ENCODE measurements at places on chromosomes 7 and 10. TPM values are rescaled to one million over a fixed set of nuclear protein-coding genes. Genes with fewer than 3 reads are reported as not detected.
A peak's percentile ranks its signal among the peaks of the same experiment; 100 is the strongest.

Gene SYT15
- total RNA-seq = 5.4 TPM

Gene TMEM236
- not detected for total RNA-seq

Gene SPDYE2B
- total RNA-seq = not detected

Gene CD36
- total RNA-seq = 102 TPM

Gene DKK1
- 14.0 TPM for total RNA-seq

Gene PRLHR
- total RNA-seq = 23.1 TPM

Gene APBB1IP
- total RNA-seq = 7.4 TPM

Gene CDHR3
- 8.8 TPM for total RNA-seq

Gene TEX47
- not detected for total RNA-seq

Gene ANKRD2
- not detected for total RNA-seq

DNA sequence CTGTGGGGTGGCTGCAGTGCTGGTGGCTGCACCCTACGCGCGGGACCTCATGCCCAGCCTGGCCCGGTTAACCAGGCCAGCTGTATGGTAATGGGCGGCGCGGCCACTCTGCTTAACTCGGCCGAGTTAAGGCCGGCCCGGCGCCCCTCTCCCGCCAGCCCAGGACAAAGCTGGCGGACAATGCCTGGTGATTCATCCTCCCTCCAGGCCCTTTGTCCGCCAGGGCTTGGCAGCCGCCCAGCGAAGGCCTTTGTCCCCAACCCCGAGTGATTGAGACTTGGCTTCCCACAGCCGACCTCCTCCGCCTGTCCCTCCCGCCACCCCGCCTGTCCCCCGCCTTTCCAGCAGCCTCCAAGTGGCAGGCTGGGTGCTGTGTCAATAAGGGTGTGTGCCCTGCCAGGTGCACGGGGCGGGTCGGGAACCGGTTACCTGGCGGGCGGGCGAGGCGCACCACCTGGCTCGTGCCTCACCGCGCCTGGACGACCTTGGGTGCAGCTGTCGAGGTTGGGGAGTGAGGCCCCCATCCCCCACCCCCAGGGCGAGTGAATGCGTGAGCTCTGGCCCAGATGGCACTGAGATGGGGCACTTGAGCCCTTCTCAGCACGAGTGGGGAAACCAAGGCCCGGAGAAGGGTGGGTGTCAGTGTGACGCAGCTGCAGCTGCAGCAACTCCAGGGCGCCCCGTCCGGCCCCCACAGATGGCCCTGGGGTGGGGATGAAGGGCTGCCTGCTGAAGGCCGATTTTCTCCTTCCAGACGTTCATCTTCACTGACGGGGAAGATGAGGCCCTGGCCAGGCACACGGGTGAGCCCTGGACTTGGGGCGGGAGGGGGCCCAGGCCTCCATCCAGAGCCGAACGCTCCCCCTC lies 4.6 kb downstream of the LFNG start:
- H3K27me3 ChIP-seq = no peaks in the 10 kb centered on the region
- H3K27ac ChIP-seq = peak overlapping the region; percentile 73

- no peaks in the 10 kb centered on the region for H3K27me3 ChIP-seq
- DNase-seq = no peak
- no peaks in the 10 kb centered on the region for H3K4me1 ChIP-seq
- H3K36me3 ChIP-seq = no peaks in the 10 kb centered on the region
Measured at GRCh38 chr7:94556028-94556427, 46.4 kb downstream of the CASD1 start.

GRCh38 chr10:87865241-87865881 lies 1.9 kb downstream of the PTEN start:
- DNase-seq = no peak
- no peaks in the 10 kb centered on the region for H3K36me3 ChIP-seq
- peaks cover 41% of the 10 kb centered on the region for H3K4me1 ChIP-seq
- no peaks in the 10 kb centered on the region for H3K27me3 ChIP-seq

- no peaks in the 10 kb centered on the region for H3K36me3 ChIP-seq
- no peak overlapping the region for H3K27ac ChIP-seq
- no peaks in the 10 kb centered on the region for H3K4me1 ChIP-seq
- no peak for DNase-seq
- no peak overlapping the region for H3K4me3 ChIP-seq
Measured at GRCh38 chr10:5117026-5117425, 22.8 kb downstream of the AKR1C3 start.

DNA sequence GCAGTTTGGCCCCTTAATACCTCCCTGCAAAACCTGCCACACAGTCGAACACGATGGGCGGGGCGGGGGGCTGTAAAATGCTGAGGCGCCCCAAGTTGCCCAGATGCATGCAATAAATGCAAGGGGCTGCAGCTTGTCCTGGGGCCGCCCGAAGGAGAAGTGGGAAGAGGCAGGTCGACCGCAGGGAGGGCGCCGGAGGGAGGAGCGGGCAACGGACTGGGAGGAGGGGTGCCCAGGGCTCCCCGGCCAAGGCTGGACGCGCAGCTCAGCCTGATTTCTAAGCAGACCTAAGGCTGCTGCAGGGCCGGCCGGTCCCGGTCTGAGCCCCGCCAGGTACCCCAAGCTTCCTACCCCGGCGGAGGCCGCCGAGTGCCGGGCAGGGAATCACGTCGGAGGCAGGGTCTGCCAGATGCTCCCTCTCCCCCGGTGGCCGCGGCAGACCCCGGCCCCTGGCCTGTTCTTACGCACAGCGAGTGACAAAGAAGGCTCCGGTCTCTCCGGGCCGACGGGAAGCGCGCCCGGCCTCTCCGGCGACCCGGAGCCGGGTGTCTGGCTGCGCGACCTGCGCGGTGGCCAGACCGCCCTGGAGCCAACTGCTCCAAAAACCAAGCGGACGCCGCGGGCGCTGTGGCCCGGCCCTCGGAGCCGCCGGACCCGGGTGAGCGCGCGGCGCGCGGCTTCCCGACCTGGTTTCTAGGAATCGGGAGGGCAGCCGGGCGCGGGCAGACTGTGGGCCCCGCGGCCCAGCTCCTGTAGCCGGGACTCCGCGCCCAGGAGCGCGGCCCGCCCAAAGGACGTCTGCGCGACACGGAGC lies 744 bp upstream of the EBF3 start:
- H3K4me1 ChIP-seq = peaks cover 35% of the 10 kb centered on the region
- peak overlapping the region; percentile 37 for H3K27ac ChIP-seq
- peaks cover 27% of the 10 kb centered on the region for H3K27me3 ChIP-seq
- peak overlapping the region; percentile 34 for H3K4me3 ChIP-seq
- no peaks in the 10 kb centered on the region for H3K36me3 ChIP-seq

GRCh38 chr10:132892004-132892403 lies 50.4 kb downstream of the CFAP46 start:
- no peak overlapping the region for H3K4me3 ChIP-seq
- H3K36me3 ChIP-seq = no peaks in the 10 kb centered on the region
- H3K4me1 ChIP-seq = peaks cover 6% of the 10 kb centered on the region
- DNase-seq = no peak
- no peak overlapping the region for H3K27ac ChIP-seq

DNA sequence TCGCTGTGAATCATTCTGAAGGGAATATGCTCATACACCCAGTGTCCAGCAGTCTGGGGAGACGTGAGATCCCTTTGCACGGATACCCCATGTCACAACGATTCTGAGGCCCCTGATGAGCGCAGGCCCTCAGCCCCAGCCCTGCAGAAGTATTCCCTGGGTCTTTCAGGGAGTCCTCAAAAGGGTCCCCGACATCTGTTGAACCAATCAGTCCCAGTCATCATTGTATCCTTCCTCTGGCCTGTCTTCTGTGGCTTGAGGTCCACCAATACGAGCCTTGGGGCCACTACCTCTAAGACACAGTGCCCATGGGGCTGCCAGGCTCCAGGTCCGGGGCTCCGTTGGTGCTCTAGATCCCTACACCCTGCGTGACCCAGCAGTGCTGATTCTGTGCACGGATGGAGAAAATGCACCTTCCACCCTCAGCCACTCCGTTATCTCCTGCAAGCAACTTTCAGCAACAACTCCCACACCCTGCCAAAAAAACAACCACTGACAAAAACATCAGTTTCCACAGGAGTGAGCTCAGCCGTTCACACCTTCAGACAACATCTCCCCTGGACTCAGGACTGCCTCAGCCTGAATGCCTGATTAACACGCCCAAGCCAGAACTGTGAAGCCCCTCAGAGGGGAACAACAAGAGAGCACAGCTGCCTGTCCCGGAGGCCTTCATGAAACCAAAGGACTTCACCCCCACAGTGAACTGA lies 46.9 kb upstream of the KDM7A start:
- no peak for DNase-seq
- H3K36me3 ChIP-seq = no peaks in the 10 kb centered on the region
- H3K4me3 ChIP-seq = no peak overlapping the region
- no peaks in the 10 kb centered on the region for H3K27me3 ChIP-seq
- no peak overlapping the region for H3K27ac ChIP-seq

GRCh38 chr7:1898628-1899185 lies 228.6 kb downstream of the ELFN1 start:
- H3K4me1 ChIP-seq = peaks cover 8% of the 10 kb centered on the region
- DNase-seq = no peak
- H3K36me3 ChIP-seq = no peaks in the 10 kb centered on the region
- H3K27ac ChIP-seq = peak overlapping the region; percentile 70

DNA sequence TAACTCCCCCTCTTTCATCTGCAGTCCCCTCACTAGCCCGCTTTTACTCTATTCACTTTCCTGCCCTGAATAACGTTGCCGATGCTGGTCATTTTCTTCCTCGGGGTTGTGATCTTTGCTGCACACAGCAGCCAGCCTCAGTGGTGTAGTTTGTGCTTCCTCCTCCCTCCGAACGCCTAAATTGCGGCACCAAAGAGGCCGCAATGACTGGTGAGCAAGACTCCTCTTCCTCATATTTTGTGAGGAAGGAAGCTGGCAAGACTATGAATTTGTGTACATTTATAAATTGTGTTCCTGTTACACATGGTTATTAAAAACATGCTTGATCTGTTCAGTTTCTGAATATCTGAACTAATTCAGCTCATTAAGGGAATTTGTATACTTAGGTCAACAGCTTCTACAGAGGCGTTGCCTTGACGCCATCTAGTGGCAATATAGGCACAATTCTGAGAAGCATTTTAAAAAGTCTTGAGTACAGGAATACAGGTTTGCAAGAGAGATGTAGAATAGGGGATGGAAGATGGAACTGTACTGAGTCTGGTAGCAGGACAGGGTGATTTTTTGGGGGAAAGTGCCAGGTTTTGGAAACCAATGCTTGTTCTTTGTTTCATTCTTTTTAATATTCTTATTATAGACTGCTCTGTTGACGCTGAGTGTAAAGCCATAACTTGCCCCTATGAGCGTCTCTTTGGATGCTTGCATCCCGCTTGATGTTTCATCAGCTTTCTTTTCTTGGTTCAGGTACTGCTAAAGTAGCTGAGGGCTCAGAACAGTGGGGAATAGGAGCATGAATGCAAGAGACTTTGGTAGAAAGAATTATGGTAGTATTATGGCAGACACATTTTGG lies 4.1 kb upstream of the TAS2R5 start:
- no peaks in the 10 kb centered on the region for H3K27me3 ChIP-seq
- H3K36me3 ChIP-seq = no peaks in the 10 kb centered on the region
- H3K4me3 ChIP-seq = no peak overlapping the region
- no peak for DNase-seq
- H3K27ac ChIP-seq = no peak overlapping the region

GRCh38 chr7:94177441-94177840 lies 173.3 kb upstream of the BET1 start:
- H3K36me3 ChIP-seq = no peaks in the 10 kb centered on the region
- H3K4me1 ChIP-seq = no peaks in the 10 kb centered on the region
- H3K27me3 ChIP-seq = no peaks in the 10 kb centered on the region

DNA sequence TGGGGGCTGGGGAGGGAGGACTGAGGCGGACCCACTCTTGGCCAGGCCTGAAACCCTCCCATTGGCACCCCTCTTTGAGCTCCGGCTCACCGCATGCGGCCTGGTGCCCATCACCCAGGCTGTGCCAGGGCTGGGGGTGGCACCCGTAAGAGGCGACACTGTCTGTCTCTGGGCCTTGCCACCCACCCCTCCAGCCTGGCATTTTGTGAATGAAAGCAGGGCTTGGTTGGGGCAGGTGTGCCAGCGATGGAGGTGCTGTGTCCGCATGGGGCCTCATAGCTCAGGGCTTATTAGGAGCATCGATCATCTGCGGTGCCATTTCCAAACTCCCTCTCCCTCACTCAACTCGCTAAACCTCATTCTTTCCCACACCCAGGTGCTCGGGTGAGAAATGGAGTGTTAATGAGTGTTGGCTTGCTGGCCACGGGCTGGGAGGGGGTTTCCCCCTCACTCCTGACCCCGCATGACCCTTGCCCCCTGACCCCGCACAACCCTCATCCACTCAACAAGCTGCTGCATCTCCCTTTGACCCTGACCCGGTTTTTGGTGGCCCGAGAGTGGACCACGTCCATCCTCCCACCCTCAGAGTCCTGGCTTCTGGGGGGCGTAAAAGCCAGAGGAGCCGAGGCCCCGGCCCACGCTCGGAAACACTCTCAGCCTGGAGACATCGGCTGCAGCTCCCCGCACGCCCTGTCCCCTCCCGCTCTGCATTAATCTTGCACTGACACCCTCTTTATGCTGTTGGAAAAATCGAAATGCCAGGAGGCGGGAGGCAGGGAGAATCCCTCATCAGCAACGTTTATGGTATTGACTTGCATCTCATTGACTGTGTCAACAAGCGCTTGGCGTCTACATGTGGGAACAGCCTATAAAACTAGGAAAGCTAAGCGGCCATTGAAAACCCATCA lies 161.2 kb downstream of the DNAJB6 start:
- DNase-seq = no peak
- H3K36me3 ChIP-seq = no peaks in the 10 kb centered on the region
- H3K27ac ChIP-seq = no peak overlapping the region
- H3K27me3 ChIP-seq = no peaks in the 10 kb centered on the region
- H3K4me1 ChIP-seq = no peaks in the 10 kb centered on the region

- no peaks in the 10 kb centered on the region for H3K27me3 ChIP-seq
- DNase-seq = no peak
- H3K36me3 ChIP-seq = no peaks in the 10 kb centered on the region
- H3K27ac ChIP-seq = no peak overlapping the region
Measured at GRCh38 chr7:152925412-152926147, 166.0 kb downstream of the ACTR3B start.

DNA sequence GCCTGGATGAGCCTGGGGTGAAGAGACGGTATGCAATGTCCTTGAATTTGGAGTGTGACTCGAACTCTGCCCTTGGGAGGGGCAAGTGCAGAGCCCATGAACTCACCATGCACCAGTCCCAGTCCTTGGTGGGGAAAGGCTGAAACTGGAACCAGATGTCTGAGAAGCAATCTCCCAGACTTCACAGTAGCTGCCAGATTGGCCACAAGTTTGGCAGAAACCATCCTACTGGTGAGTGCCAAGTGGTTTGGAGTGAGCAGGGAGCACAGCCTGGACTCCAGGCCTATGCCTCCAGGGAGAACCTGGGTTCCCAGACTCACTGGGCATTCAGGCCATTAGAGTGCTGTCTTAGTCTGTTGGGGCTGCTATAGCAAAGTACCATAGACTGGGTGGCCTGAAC lies 99.6 kb upstream of the LYZL1 start:
- no peak for DNase-seq
- H3K4me1 ChIP-seq = no peaks in the 10 kb centered on the region
- no peaks in the 10 kb centered on the region for H3K36me3 ChIP-seq
- H3K27ac ChIP-seq = no peak overlapping the region
- H3K4me3 ChIP-seq = no peak overlapping the region

GRCh38 chr7:105911961-105912575 lies 35.7 kb upstream of the ATXN7L1 start:
- H3K4me1 ChIP-seq = no peaks in the 10 kb centered on the region
- no peaks in the 10 kb centered on the region for H3K36me3 ChIP-seq
- no peak overlapping the region for H3K27ac ChIP-seq
- no peak for DNase-seq

GRCh38 chr7:95001815-95002561 lies 94.6 kb downstream of the PPP1R9A start:
- no peak overlapping the region for H3K27ac ChIP-seq
- DNase-seq = no peak
- no peak overlapping the region for H3K4me3 ChIP-seq
- H3K27me3 ChIP-seq = no peaks in the 10 kb centered on the region

- no peaks in the 10 kb centered on the region for H3K27me3 ChIP-seq
- no peak for DNase-seq
- no peak overlapping the region for H3K27ac ChIP-seq
- H3K36me3 ChIP-seq = no peaks in the 10 kb centered on the region
- no peaks in the 10 kb centered on the region for H3K4me1 ChIP-seq
Measured at GRCh38 chr7:95921543-95921942, 149.2 kb downstream of the DYNC1I1 start.

All from vagina (tissue), 2 donors.